CD4-positive, alpha-beta T cell (primary cell): ENCODE measurements at places on chromosomes 6 and 20. TPM values are rescaled to one million over a fixed set of nuclear protein-coding genes. Genes with fewer than 3 reads are reported as not detected.

The SSTR4 gene
- total RNA-seq = not detected

The SLC26A8 gene
- not detected for total RNA-seq

The TRIM15 gene
- total RNA-seq = not detected

The TNNC2 gene
- total RNA-seq = 1.2 TPM

The GCNT2 gene
- 1.8 TPM for total RNA-seq

The GMEB2 gene
- total RNA-seq = 32.9 TPM
